ENCODE measurements at places on chromosomes 11 and 22.

DNA sequence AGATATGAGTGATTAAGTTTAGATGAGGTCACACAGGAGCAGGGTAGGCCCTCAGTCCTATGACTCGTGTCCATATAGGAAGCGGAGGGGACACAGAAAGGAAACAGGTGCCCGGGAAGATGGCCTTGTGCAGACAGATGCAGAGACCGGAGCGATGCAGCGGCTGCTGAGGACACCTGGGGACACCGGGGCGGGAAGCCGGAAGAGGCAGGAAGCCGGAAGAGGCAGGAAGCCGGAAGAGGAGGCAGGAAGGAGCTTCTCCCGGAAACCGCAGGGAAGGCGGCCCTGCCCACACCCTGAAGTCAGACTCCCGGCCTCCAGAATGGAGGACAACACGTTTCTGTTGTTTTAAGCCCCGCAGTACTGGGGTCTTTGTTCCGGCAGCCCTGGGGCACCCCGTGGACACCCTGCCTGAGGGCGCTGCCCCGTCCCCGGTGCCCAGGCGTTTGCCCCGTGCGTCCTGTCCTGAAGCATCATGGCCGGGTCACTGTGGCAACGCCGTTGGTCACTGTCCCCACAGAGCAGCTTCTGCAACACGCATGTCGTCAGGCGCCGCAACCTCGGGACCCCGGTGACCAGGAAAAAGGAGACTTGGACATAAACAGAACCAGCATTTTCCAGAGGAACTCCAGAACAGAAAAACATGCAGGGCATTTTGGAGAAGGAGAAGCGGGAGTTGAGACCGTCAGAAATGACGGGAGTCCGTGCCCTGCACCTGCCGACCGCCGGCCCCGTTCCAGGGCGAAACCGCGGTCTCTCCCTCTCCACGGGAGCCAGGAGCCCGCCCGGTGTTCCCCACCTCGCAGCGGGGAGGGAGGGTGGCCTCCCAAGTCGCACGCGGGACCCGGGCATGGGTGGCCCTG, 103.4 kb downstream of the BRD1 start:
- no peak for DNase-seq

DNA sequence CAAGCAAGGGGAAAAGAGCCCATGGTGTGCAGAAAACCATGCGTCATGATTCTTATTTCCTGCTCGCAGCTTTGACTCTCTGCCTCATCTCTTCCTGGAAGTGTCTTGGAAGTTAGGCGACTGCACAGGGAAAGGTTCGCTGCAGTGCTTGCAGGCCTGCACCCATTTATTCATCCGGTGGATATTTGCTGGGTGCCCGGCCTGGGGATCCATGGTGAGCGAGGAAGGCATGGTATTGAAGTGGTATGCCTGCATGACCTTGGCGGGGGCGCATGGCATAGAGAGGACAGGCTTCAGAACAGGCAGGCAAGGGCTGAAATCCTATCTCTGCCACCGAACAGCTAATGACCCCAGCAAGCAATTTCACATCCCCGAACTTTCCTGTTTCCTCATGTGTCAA, 40.6 kb downstream of the FAM83F start:
- DNase-seq: no peak

GRCh38 chr11:2432171-2432621, 12.1 kb downstream of the TRPM5 start:
- no peak for DNase-seq

- no peak for DNase-seq
Observed at GRCh38 chr11:104136861-104137260, 27.1 kb downstream of the PDGFD start.

GRCh38 chr22:29348956-29349355, 33.5 kb upstream of the RASL10A start:
- no peak for DNase-seq

GRCh38 chr11:444396-445144, 2.8 kb upstream of the ANO9 start:
- no peak for DNase-seq

GRCh38 chr11:112394304-112394703, 133.6 kb upstream of the PLET1 start:
- no peak for DNase-seq
